ENCODE measurements at places on chromosomes 7 and 10.

DNA sequence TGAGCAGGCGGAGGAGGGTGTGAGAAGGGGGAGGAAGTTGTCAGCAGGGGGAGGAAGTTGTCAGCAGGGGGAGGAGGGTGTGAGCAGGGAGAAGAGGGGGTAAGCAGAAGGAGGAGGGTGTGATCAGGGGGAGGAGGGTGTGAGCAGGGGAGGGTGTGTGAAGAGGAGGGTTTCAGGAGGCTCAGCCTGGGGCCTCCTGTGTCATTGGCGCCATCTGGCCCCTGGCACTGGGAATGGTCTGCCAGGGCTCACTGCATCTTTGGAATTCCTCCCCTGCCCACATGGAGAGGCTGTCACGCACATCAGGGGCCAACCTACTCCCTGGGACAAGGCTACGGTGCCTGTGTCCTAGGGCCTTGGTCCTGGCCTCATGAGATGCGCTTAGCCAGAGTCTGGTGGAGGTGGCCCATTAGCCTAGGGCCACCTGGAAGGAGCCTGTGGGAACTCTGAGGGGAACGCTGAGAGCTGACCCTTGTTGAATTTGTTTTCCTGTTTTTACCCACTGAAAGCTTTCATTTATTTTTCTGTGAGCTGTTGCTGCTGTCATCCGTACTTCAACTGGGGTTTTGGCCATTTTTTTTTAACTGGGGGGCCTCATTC lies 18.0 kb downstream of the CAMK2B start:
- DNase-seq: no peak

GRCh38 chr7:90830308-90830707 lies 234.2 kb downstream of the CDK14 start:
- DNase-seq: no peak

DNA sequence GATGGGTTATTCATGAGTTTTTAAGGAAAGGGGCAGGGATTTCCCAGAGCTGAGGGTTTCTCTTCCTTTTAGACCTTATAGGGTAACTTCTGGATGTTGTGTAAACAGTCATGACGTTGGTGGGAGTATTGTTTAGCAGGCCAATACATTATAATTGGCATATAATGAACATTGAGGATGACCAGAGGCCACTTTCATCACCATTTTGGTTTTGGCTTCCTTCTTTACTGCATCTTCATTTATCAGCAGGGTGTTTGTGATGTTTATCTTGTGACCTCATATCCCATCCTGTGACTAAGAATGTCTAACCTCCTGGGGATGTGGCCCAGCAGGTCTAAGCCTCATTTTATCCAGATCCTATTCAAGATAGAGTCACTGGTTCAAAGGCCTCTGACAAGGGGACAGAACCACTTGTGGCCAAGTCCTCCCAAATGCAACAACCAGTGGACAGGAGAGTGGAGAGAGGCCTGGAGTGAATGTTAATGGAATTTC lies 77.3 kb upstream of the RPA3 start:
- no peak for DNase-seq

GRCh38 chr10:70337201-70337651 lies 45.2 kb downstream of the LRRC20 start:
- DNase-seq: no peak

DNA sequence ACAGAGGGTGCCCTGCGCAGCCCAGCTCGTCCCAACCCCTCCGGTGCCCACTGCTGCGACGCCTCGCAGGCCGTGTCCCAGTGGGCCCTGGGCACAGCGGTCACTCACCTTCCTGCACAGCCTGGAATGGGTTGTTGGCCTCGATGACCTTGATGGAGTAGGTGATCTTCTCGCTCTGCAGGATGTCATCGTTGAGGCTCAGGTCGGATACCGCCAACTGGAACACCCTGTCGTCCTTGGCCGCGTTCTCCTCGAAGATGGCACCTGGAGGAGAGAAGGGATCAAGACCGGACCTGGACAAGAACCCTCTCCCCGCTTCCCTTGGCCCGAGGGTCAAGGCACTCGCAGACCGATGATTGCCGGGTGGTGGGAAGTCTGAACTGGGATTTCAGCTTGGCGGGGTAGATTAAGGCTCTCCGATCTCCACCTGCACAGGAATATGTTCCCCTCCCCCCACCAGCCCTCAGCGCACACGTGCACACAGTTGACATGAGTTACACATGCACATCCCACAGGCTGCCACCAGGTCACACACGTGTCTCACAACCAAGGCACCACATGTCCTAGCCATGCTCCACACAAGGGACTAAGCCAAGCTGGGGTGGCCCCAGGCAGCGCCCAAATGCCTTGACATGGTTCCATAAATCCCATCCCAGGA lies 2.6 kb downstream of the GRID1 start:
- DNase-seq: no peak

GRCh38 chr7:111356941-111357340 lies 205.4 kb downstream of the IMMP2L start:
- no peak for DNase-seq

- DNase-seq: no peak
Measured at GRCh38 chr7:156419782-156420181, 220.8 kb upstream of the RNF32 start.

DNA sequence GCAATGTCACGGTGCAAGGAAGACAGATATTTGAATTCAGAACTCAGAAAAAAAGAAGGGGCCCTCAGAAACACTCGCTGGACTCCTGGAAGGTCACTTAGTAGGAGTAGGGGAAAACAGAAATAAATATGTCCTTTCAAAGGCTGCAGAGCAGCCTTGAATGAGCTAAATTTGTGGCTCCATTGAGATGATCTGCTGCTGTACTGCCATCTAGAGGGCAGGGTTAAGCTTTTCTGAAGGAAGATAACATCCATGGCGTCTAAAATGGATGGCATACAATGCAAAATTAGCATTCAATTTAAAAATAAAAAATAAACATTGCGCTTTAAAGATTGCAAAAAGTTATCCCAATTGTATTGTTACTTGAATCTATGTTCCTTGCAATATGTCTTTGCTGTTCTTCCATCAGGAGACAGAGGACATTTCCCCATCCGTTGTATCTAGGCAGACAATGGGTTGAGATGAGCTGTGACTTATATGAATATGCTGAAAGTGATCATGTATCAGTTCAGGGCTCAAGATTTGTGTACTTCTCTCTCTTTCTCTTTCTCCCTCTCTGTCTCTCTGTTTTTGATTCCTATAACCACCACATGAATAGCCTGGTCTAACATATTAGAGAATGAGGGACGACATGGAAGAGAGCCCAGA lies 642.2 kb downstream of the SH2D4B start:
- peak; percentile 27 for DNase-seq

DNA sequence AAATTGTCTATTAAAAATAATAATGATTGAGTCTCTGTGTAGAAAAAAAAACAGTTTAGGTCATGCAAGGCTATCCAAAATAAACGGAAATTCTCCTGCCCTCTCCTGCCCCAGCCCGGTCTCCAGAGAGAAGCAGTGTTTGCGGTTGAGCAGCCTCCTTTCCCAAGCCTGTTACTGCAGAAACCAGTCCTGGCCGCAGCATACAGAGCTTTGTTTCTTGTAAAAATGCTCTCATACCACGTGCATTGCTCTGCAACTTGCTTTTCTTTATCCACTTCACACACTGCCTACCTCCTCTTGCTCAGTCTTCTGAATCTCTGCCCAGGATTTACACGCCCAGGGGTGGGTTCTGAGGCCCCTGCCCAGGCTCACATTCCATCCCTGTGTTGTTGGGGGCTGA lies 34.4 kb upstream of the CUL1 start:
- DNase-seq: no peak

DNA sequence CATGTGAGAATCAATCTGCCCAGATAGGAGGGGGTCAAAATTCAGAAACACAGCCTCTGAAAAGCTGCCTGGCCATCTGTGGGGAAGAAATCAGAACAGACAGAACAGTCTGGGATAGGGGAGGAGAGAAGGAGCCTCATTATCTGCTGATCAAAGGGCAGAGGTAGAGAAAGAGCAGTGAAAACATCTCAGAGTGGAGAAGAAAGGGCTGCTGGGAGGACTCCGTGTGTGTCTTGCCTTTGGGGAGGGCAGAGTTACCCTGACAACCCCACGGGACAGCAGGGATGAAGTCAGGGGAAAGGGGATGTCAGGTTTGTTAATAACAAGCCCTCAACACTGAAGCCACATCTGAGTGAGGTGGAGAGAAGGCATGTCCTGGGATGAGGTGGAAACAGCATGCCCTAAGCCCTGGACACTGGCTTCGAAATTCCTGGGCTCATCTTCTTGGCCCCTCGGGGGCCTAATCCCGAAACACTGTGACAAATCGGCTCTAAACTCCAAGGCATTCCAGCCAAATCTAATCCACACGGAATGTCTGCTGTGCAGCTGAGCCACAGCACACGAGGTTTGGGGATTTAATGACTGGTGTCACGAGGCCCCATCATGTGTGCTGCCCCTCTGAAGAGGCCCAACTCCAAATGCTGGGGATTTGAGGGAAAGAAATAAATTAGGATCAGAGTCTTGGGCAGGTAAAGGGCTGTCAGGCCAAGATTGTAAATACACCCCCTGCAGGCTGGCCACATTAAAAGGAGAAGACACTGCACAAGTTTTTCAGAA lies 82.8 kb upstream of the FGFR2 start:
- DNase-seq: no peak

DNA sequence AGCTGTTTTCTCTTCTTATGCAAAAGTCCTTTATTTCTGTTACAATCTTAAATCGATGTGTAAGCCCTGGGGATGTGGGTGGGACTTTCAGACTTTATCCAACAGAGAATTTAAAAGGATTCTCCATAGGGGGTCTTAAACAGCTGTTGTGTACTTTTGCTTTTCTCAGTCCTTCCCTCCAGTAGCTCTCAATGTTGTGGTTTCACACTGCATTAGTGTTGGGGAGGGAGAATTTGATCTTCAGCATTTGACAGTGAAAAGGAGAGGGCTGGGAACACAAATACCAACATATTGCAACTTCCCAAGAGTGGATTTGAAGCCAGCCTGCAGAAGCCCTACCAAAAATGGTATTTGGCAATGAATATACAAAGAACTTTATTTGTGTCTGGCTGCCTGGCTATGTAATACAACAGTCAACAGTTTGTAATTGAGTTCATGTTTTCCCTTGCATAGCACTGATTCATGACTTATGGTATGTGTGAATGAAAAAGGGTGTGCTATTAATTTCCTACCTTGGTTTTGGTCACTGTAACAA lies 80.1 kb upstream of the CAPZA2 start:
- DNase-seq: no peak

All from T-helper 2 cell (primary cell).